ENCODE measurements at places on chromosomes 2 and 18.

- DNase-seq = no peak
These were observed 153.3 kb upstream of the OTX1 start for GRCh38 chr2:62897187-62897827.

- no peak for DNase-seq
These were observed 868 bp downstream of the CGREF1 start for GRCh38 chr2:27117995-27118524.

- DNase-seq = no peak
These were observed 20.1 kb upstream of the VIT start for GRCh38 chr2:36676364-36676763.

- DNase-seq = no peak
These were observed 260.0 kb downstream of the TNS1 start for GRCh38 chr2:217742841-217743240.

DNA sequence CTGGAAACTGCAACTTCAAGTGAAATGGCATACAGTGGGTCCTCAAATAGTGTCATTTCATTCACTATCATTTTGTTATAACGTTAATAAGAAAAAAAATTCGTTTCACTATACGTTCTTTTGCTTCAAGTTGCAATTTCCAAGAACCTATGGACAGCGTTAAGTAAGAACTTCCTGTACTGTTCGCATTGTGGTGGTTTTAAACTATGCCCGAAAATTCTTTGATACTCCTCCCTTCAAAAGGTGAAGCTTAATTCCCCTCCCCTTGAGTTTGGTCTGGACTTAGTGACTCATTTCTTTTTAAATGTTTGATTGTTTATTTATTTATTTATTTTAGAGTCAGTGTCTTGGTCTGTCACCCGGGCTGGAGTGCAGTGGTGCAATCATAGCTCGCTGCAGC is 20.7 kb downstream of the GNLY start:
- DNase-seq = peak; percentile 67

DNA sequence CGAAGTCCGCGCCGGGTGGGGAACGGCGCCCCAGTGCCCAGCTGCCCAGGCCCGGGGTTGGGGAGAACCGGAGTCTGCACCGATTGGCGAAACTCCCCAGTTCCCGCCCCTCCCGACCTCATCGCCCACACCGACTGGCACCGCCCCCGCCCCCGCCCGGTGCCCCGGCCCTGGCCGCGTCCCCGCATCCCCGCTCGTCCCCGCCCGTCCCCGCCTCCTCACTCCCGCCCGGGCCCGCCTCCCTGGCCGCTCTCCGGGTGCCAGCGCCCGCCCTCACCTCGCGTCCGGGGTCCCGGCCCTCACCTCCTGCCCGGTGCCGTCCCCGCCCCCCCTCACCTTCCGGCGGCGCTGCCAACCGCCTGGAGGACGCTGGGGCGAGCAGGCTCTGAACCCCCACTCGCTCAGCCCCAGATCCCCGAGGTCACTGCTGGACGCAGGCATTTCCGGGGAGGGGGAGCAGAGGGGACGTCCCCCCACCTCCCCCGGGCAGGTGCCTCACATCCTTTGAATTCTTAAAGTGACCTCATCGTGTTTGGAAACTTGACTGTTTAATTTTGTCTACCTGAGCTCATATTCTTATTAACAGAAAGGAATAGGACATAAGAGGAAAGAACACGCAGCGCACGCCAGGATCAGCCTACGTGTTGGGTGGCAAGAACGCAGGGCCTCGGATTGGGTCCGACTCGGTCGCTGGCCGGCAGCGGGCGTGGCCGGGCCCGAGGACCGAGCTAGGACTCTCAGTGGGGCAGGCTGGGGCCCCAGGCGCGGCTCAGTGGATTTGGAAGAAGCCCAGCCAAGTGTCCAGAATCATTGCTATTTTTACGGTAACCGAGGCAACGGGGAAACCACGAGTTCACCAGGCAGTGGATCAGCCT is at the start of gene FAM110C:
FAM110C (minus strand) TSS at position 35 of the 875 bp plus-strand sequence. CDS start 120 bp downstream, outside the sequence.
- DNase-seq = no peak

DNA sequence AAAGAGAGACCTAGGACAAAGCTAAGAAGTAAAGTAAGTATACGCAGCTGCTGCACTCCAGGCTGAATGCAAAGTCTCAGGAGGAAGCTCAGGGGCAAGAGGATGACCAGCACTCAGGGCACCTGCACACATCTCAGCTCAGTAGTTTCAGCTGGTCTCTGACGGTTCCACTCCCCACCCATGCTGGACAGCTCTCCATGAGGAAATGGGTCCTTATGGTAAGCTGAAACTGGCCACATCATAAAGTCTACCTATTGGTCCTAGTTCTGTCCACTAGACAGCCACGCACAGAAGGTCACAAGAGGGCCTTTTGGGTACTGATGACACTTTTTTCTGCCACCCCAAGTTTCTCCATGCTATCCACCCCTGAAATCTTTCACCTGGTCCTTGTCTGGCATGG is 215.3 kb downstream of the TTC32 start:
- no peak for DNase-seq

DNA sequence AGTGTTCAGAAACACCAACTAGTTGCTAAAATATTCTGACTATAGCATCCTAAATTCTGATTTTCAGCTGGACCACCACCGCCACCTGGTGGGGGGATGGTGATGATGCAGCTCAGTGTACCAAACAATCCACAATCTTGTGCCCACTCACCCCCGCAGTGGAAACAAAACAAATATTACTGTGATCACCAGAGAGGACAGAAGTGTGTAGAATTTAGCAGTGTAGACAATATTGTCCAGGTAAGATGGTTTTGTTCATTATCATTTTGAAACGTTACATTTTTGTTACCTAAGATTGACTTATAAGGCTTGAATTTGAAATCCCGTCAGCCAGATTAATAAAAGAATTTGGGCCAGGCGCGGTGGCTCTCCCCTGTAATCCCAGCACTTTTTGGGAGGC is 31.7 kb upstream of the UBXN4 start:
- DNase-seq = no peak

- no peak for DNase-seq
These were observed 130.2 kb downstream of the OSR1 start for GRCh38 chr2:19228181-19228593.

- no peak for DNase-seq
These were observed 193.9 kb upstream of the HS6ST1 start for GRCh38 chr2:128512379-128513115.

- no peak for DNase-seq
These were observed 38.5 kb downstream of the KCTD18 start for GRCh38 chr2:200471324-200471848.

DNA sequence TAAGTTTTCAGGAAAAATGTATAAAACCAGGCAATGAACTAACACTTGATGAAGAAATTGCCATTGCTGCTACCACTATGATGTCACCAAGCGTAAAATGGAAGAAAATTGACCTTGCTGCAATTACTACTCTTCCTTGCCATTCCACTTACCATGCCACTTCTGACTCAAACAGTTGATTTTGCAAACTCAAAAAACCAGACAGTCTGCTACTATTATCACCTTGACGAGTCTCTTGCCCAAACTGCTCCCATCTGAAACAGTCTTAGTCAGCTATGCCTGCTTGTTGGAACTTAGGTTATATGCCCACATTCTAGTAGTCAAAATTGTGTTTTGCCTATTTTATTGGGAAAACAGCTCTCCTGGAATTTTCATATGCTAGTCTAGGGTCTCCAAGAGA is 71.9 kb upstream of the SLC9A2 start:
- DNase-seq = no peak

GRCh38 chr2:95300450-95300849 is 3.3 kb downstream of the KCNIP3 start:
- DNase-seq = no peak

All from GF-D8 (cell line).